ENCODE measurements at places on chromosomes 1 and 21. TPM values are rescaled to one million over a fixed set of nuclear protein-coding genes. Genes with fewer than 3 reads are reported as not detected.

Gene LRRC39
- 5.1 TPM for total RNA-seq

DNA sequence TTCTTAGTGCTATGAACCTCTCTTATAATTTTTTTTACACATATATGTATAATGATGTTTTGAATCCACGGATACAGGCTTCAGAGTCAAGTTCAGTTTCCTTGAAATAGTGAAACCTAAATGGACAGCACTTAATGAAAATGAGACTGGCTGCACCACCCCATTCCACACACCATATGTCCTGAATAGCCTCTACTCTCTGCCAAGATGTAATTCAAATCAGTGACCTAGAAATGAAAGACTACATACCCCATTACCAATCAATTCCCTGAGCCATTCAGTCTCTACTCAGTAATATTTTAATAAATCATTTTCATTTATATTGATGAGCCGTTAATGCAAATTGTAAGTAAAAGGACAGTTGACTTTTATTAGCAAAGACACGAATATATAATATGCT is 614.9 kb upstream of the TMPRSS15 start:
- DNase-seq = no peak

Gene OR2L8
- 1.0 TPM for total RNA-seq

GRCh38 chr21:42550817-42551216 is 37.2 kb downstream of the SLC37A1 start:
- DNase-seq = no peak

- DNase-seq = no peak
These were observed 48.9 kb downstream of the HLCS start for GRCh38 chr21:36917471-36918158.

- DNase-seq = no peak
These were observed 6.6 kb downstream of the SORT1 start for GRCh38 chr1:109391157-109391556.

Gene LAD1
- total RNA-seq = not detected

Gene HCN3
- 12.0 TPM for total RNA-seq

DNA sequence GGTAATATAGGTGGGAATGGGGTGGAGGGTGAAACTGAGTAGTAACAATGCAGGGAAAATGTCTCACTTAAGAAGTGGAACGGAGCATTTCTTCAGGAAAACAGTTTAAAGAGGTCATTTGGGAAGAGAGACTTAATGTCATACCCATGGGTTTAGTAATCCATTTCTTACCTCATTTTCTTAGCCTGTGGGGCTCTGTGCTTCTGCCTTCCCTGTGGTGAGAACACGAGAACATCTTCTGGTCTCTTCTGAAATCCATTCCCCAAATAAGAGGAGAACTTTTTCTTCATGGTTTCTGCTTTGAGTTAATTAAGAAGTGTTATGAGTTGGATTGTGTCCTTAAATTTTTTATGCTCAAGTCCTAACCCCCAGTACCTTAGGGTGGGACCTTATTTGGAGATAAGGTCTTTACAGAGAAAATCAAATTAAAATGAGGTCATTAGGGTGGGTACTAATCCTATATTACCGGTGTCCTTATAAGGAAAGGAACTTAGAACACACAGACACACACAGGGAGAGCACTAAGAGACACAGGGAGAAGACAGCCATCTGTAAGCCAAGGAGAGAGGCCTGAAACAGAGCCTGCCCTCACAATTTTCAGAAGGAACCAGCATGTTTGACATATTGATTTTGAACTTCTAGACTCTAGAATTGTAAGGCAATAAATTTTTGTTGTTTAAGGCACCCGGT is 5.4 kb downstream of the CCDC190 start:
- no peak for DNase-seq

DNA sequence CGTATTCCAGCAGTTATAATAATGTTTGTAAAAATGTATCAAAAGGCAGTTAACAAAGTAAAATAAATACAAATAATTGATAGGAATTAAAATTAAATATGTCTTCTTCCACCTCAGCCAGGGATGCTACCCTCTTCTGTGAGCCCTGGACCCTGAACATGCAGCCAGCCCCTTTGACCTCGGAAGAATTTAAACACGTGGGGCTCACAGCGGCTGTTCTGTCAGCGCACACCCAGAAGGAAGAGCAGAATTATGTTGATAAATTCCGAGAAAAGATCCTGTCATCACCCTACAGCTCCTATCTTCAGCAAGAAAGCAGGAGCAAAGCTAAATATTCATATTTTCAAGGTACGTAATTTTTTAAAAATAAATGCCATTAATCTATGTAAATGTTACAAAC is 26.5 kb downstream of the UTS2 start:
- no peak for DNase-seq

GRCh38 chr1:11875094-11875493 is 16.3 kb upstream of the NPPB start:
- no peak for DNase-seq

DNA sequence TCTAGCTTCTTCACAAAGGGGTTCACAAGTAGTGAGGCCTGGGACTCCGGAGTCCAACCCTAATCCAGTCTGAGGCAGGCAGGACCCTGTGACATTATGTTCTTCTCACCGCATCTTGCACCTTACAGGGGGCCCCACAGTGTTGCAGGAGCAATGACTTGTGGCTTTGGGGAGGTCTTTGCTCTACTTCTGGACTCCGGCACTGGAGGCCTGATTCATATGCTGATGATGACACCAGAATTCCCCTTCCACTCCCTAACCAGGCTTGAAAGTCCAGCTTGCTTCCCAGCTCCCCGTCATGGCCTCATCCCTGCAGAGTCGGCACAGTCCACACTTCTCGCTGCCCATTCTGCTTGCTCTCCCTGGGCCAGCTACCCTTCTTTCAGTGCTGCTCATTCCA is 96.3 kb upstream of the SLC44A3 start:
- no peak for DNase-seq

DNA sequence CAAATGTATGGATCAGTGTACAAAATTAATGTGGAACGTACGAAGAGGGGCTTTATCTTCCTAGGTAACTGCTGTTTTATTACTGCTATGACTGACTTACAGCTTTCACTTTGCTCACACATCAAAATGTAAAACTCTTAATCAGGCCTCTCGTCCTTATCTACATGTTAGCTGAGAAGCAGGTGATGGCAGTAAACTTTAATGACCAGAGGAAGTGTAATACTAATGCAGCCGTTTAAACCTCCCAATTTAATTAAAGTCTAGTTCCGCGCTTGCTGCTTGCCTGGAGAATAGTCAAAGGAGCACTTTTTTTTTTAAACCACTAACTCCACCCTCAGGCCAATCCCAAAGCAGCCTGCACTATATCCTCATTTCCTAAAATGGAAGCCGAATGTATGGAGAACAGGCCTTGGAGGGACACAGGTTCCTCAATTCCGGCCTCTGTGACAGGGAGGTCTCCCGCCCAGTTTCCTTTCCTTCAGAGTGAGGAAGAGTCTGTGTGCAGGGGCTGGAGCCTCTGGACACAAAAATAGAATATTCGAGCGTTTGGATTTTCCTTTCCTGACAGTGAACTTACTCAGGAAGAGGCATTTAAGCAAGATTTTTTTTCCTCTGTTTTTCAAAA is 36.7 kb upstream of the RASAL2 start:
- no peak for DNase-seq

- no peak for DNase-seq
These were observed 53.5 kb upstream of the TARBP1 start for GRCh38 chr1:234532503-234532922.

DNA sequence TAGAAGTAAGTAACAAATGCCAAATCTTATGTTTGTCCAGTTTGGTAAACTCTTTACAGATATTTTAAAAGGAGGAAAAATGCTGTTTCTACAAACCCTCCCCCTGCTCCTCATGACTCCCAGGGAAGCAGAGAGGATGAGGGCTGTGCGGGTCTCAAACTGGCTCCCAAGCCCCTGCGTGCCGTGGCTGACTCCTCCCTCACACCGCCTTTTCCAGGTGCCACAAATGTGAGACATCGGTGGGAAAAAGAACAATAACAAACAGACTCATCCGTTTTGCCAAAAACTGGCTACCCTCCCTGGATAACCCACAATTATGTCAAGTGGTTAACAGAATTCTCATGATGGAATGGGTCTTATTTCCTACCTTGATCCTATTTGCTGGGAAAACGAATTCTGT is 594.6 kb downstream of the PTPRU start:
- DNase-seq = no peak

DNA sequence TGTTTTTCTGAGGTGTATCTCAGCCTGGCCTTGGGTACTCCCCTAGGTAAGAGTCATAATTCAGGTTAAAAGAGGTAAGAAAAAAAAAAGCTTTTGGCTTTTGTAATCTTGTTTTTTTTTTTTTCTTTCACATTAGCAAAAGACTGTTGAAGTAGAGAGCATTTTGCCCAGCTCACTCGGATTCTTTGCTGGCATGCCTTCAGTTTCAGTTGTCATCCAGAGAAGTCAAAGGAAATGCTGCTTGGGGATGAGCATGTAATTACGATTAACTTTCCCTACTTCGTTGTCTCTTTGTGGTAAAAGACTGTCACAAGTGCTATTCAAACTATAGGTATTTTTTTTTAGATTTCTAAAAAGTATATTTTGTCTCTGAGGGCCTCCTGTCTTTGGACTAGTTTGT is 6.3 kb downstream of the BACH1 start:
- no peak for DNase-seq

DNA sequence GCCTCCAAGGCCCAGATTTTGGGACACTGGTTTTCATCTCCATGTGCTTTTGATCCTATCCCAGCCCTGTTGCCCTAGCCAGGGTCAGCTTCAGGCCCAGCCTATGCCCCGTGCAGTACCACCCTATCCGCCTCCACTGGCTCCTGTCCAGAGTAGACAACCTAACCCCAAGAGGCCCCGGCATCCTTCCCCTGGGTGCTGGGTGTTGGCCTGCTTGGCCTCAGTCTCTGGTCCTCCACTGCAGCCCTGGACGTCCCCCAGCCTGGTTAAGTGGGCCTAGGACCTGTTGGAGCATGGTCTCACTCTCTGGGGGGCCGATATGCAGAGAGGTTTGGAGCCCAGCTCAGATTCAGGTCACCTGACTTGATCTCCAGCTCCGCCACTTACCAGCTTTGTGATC is 1.6 kb downstream of the CSF3R start:
- no peak for DNase-seq

Gene TOR1AIP2
- 64.6 TPM for total RNA-seq

DNA sequence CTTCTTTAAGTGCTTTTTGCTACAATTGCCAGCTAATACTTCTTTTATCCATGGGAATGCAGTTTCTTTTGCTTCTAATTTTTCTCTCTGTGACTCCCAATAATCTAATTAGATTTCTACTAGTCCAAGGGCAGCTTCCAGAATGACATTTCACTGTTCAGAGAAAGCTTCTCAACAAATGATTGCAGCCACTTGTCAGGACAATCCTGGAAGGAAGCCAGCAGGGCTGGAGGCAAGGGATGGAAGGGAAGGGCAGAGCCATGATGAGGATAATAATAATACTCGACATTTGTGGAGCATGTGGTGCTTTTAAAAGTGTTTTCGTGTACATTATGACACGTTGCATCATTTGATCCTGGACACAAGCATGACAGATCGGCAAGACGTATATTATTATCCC is 19.4 kb downstream of the F11R start:
- DNase-seq = no peak

DNA sequence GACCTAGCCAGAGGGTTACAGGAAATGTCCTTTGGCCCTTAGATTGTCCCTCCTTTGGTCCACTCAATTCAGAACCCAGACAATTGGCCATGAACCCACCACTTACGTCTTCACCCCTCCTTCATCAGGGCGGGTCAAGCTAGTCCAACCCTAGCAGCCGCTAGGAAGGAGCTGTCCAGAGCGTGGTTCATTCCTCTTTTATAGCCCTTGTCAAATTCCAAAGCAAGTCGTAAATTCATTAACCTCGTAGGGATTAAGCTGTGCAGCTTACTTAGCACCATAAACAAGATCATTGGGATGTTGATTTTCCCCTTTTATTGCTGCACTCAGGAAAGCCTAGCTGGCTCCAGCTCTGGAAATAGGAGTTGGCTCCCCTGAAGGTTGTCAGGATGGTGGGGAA is 90.1 kb downstream of the TMEM53 start:
- no peak for DNase-seq

DNA sequence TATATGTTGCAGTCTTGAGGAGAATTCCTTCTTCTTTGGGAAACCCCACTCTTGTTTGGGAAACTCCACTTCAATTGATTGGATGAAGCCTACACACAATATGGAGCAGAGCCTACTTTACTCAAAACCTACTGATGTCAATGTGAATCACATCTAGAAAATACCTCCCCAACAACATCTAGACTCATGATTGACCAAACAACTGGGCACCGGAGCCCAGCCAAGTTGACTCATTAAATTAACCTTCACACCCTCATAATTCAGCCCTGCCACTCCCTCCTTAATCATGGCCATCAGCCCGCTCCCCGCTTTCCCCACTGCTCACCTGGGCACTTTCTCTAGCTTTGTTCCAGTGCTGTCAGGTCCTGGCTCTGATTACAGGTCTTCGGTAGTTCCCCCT is 208.1 kb upstream of the MAP1LC3C start:
- no peak for DNase-seq

- no peak for DNase-seq
These were observed 11.6 kb upstream of the GOLPH3L start for GRCh38 chr1:150708595-150708994.

DNA sequence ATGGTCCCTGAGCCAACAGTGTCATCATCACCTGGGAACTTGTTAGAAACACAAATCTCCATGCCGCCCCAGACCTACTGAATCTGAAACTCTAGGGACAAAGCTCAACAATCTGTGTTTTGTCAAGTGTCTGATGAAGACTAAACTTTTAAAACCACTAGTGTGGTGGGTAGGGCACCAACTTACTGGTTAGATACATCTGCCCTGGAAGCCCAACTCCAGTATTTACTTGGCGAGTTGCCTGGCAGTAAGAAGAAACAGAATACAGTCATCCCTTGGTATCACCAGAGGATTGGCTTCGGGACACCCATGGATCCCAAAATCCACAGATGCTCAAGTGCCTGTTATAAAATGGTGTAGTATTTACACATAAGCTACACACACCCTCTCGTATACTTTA is 367.9 kb upstream of the DUSP10 start:
- DNase-seq = no peak

- DNase-seq = no peak
These were observed 3.6 kb upstream of the INAVA start for GRCh38 chr1:200890818-200891773.

- no peak for DNase-seq
These were observed 17.4 kb downstream of the TFAP2E start for GRCh38 chr1:35590476-35591040.

- no peak for DNase-seq
These were observed 1046.7 kb upstream of the B3GALT2 start for GRCh38 chr1:194233069-194233468.

- no peak for DNase-seq
These were observed 15.1 kb upstream of the CRB1 start for GRCh38 chr1:197252973-197253372.

- no peak for DNase-seq
These were observed 24.3 kb downstream of the PER3 start for GRCh38 chr1:7808253-7808844.

- no peak for DNase-seq
These were observed 46.9 kb downstream of the S100B start for GRCh38 chr21:46557919-46558392.

- no peak for DNase-seq
These were observed 738.0 kb downstream of the PTPRU start for GRCh38 chr1:29974316-29974724.

- DNase-seq = no peak
These were observed 29.2 kb downstream of the HSPA13 start for GRCh38 chr21:14353726-14354125.

Gene CHAF1B
- total RNA-seq = 6.0 TPM

GRCh38 chr21:18069875-18070274 is 174.8 kb upstream of the CHODL start:
- DNase-seq = no peak

- DNase-seq = no peak
These were observed 3.8 kb upstream of the GRHL3 start for GRCh38 chr1:24315391-24315790.

Gene SEMA6C
- total RNA-seq = 22.7 TPM

Gene SEC16B
- total RNA-seq = 17.6 TPM
